ENCODE measurements at places on chromosomes 5 and 9.

DNA sequence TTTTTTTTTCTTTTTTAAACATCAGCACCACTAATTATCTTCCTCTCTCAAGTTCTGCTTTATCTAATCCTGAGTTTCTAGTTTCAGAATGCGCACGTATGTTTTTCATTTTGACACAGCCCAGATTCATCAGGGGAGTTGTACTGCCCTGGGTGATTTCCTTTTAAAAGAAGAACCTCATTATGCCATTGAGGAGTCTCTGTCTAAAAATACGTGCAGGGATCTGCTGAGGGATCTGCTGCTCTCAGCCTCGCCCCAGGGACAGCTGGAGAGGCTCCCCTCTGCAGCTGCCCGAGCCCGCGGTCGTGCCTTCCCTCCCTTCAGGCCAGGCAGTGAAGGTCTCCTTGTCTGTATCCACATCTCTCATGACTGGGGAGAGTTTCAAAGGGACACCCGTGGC is 273.1 kb downstream of the ARHGEF28 start:
- DNase-seq = no peak

DNA sequence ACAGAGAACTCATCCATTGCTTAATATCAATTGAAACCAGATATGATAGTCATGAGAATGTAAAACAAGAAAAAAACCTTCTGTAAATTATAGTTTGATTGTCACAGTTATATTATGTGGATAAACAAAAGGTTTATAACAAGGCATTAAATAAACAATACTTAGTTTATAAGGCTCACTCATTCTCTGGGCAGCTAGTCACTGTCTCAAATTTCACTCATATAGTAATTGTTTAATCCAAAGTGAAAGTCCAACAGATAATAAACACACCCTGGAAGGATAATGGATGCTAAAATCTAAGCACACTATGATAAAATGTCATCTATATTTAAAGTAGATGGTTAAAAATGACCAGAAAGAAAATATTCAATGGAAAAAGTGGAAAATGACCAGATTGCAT is 30.8 kb upstream of the SLC12A2 start:
- DNase-seq = no peak

DNA sequence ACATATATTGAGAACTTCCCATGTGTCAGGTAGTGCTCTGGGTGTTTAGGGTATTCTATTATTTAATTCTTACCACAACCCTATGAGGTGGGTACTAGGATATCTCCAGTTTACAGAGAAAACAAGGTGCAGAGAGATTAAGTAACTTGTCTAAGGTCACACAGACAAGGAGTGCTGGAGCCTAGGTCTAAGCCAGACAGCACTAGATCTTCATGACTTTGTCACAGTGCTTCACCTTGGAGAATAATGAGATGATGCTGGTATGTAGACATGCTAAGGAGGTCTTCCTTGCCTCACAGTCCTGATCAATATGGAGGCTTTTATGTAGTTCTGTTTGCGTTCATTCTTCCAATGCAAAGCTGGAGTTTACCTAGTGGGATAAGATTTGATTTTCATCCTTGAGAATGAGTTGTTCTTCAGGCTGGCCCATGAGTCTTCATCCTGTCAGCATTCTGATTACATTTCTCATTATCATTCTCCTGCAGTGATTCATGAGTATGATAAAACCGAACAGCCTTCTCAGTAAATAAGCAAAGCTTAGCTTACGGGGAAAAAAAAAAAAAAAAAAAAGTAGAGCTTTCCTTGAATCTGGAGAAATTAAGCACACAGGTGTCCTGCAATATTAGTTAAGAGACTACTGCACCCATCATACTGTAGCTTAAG is 176.3 kb downstream of the C9orf152 start:
- no peak for DNase-seq

GRCh38 chr9:95648225-95648624 is 131.5 kb upstream of the PTCH1 start:
- DNase-seq = no peak

GRCh38 chr5:139273572-139274289 is 19.8 kb upstream of the MATR3 start:
- DNase-seq = peak; percentile 81

GRCh38 chr9:77881111-77881510 is 150.5 kb downstream of the GNAQ start:
- no peak for DNase-seq

GRCh38 chr5:118723021-118723338 is 265.4 kb downstream of the DTWD2 start:
- DNase-seq = no peak

DNA sequence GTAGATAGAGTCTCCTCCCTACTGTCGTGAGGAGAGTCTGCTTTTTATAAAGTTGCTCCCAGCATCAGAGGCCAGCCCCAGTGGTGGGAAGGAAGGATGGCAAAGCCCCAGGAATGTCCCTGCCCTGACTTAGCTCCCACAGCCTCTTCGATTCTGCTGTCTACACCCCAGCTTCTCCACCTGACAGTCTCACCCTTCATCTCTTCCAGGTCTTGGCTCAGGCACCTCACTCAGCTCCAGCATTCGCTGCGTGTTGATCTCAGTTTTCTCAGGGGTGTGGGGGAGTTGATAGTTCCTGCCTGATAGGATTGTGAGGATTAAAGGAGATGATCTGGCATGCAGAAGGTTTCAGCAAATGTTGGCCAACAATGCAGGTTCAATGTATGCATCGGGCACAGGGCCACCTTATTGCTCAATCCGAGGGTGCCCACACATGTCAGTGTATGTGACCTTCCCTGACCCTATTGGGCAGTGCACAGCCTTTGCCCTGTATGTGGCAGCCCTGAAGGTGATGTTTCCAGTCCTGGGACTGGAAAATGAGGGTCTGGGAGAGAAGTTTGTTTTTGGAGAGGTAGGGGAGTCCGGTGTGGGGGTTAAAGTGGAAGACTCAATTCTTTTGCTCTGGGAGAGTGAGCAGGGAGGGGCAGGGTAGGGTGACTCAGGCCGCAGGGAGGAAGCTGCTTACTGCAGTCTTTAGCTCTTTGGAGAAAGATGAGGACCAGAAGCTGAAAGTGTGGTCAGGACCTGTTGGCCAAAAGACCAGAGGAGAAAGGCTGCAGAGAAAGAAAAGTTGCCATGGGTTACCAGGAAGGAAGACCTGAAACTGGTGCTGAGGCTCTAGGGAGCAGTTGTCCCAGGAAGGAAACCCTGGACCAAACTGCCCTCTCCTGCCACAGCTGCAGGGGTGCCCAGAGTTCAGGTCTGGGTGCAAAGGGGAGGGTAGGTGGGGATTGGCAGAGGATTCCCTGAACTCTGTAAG is 153.2 kb downstream of the MACROH2A1 start:
- DNase-seq = no peak

DNA sequence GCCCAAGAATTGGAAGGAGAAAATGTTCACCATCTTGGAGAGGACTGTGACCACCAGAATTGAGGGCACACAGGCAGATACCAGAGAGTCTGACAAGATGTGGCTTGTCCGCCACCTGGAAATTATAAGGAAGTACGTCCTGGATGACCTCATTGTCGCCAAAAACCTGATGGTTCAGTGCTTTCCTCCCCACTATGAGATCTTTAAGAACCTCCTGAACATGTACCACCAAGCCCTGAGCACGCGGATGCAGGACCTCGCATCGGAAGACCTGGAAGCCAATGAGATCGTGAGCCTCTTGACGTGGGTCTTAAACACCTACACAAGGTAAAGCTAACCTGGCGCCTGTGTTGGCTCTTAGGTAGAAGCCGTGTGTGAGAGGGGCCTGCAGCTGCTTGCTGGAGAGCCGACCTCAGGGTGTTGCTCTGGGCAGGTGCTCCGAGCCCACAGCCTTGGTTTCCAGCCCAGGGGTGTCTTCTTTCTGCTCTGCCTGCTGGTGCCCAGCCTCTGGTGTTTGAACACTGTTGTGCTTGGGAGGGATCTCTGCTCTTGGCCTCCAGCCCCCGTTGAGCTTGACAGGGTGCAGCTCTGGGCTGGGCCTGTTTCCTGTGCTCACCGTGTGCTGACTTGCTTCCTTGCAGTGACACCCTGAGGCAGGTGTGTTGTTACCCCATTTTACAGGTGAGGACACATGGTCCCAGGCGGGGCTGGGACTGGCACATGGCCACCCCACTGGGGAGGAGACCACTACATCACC is 10.9 kb downstream of the EXOC3 start:
- no peak for DNase-seq

GRCh38 chr5:169272731-169273427 is 28.1 kb downstream of the SLIT3 start:
- no peak for DNase-seq

DNA sequence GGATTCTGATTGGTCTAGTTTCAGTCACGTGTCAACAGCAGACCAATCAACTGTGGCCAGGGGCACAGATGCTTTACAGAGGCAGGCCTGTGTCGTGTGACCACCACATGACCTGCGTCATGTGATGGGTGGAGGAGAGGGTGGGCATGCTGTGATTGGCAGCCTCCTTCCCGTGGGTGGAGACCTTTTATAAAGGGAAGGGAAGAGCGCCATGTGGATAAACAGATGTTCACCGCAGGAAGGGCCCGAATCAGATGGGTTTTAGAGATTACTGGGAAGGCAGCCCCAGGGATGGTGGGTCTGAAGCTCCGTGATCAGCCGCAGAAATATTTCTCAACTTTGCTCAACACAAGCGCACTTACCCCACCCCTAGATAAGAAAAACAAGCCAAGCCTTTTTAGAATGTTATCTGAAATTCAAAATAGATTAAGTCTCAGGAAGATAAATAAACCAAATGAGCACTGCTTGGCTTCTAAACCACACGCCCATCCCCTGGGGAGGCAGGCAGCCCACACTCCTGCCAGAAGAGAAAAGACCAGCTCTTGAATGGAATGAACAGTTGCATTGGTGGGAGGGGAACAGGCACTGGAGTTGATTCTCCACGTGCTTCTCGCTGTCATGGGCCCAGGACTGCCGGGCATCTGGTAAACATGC is 43.6 kb downstream of the ROPN1L start:
- no peak for DNase-seq

DNA sequence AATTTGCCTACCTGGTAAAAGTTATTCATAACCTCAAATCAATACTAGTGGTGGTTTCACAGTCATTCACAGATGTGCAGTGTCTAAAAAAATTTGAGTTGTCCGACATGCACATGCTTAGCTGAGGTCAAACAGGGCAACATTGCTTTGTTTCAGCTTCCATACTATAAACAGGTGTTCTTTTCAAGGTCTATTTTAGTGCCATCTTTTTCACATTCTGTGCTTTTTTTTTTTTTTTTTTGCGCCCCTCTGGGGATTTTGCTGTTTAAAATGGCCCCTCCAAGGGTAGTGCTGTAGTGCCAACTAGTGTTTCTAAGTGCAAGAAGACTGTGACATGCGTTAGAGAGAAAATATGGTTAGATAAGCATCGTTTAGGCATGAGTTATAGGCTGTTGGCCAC is 14.5 kb downstream of the PHAX start:
- no peak for DNase-seq

DNA sequence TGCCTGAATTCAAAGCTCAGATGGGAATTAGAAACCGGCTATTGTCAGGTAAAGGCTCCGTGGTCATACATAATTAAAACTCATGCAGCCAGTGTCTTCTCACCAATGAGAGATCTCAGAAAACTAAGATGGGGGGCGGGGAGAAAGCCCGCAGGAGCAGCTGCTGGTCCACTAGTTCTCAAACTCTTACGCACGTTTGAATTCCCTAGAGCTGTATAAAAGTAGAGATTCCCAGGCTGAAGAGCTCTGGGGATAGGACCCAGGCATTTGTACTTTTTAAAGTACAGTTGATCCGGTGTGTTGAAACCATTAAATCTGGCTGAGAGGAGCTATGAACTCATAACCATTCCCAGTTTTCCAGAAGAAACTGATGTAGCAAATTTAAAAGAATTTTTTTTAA is 68.5 kb downstream of the FRMD3 start:
- no peak for DNase-seq

DNA sequence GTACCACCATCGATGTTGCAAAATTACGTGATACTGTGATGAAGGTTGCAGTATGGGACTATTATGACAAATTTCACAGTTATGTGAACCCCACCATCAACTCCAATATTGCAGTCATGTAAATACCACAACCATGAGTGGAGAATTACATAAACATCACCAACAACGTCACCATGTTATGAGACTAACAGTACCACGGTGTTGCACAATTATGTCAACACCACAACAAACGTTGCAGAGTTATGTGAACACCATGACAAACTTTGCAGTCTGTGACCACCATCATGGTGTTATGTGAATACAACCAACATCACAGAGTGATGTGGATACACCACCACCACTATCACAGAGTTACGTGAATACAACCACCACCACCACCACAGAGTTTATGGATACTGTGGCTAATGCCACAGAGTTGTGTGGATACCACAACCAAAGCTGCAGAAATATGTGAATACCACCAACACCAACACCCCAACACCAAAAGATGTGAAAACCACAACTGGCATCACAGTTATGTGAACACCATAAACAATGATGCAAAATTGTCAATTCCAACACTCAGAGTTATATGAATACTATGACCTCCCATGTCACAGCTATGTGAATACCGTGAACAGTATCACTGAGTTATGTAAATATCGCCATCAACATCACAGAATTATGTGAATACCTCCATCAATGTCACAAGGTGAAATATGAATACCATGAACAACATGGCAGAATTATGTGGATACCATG is 62.4 kb downstream of the SHC3 start:
- no peak for DNase-seq

GRCh38 chr9:135544981-135545635 is 818 bp upstream of the OBP2A start:
- no peak for DNase-seq

- DNase-seq = peak; percentile 43
Observed at GRCh38 chr9:3385871-3386270, 139.9 kb downstream of the RFX3 start.

GRCh38 chr9:132201139-132201538 is 39.3 kb downstream of the NTNG2 start:
- DNase-seq = no peak

GRCh38 chr9:38352530-38353328 is 39.8 kb upstream of the ALDH1B1 start:
- DNase-seq = no peak

DNA sequence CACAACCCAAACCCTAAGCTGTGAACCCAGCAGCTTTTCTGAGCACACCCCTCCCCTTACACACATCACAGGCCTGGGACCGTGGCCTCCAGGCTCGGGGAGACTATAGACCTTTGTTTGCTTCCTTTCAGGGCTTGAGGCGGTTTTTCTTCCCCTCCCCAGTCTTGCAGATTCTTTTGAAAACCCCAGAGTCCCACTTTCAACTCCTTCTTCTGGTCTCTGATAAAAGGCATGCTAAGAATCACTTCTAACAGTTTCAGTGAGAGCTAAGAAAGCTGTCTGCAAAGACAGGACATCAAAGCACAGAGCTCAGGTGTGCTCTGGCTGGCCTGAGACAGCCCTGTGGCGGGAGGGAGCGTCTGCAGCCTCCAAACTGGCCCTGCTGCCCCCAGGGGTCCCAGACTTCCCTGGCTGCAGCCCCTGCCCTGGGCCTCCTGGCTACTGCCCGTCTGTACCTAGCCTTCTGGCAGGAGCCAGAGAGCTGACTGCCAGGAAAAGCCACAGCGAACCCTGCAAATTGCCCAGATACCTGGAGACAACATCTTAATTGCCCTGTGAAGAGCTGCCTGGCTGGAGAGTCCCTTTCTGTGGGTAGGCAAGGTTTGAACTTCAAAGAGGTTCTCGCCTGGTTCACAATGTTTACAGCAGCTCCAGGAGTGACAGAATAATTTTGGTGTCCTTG is 138.9 kb downstream of the GADD45G start:
- peak; percentile 77 for DNase-seq

GRCh38 chr5:84014966-84015365 is 294.3 kb upstream of the HAPLN1 start:
- DNase-seq = no peak

Measured in CD4-positive, alpha-beta T cell treated with Interleukin-4 for 4 hours (primary cell).